ENCODE measurements at places on chromosomes 7 and 10. TPM values are rescaled to one million over a fixed set of nuclear protein-coding genes. Genes with fewer than 3 reads are reported as not detected.

NPFFR1 gene
- total RNA-seq = 0.06 TPM

GIMAP5 gene
- 17.0 TPM for total RNA-seq

LRRC4 gene
- total RNA-seq = 3.4 TPM

FERD3L gene
- total RNA-seq = not detected

EPHB4 gene
- 91.7 TPM for total RNA-seq

WNT8B gene
- 0.29 TPM for total RNA-seq

ZCWPW1 gene
- 2.0 TPM for total RNA-seq

FAM13C gene
- total RNA-seq = 16.3 TPM

NUTM2E gene
- 0.76 TPM for total RNA-seq

EN2 gene
- total RNA-seq = not detected

KLF14 gene
- total RNA-seq = 1.2 TPM

ITPRIP gene
- total RNA-seq = 40.2 TPM

DPCD gene
- total RNA-seq = 22.4 TPM

ARHGAP22 gene
- 1.3 TPM for total RNA-seq

LGI1 gene
- 3.6 TPM for total RNA-seq

GPR85 gene
- total RNA-seq = 1.5 TPM

SFTPA2 gene
- total RNA-seq = not detected

ATAD1 gene
- total RNA-seq = 33.1 TPM

FXYD4 gene
- total RNA-seq = 1.6 TPM

ACADSB gene
- total RNA-seq = 18.1 TPM

SLC26A5 gene
- not detected for total RNA-seq

GPR37 gene
- 3.2 TPM for total RNA-seq

GBX1 gene
- 0.64 TPM for total RNA-seq

NKX6-2 gene
- total RNA-seq = 0.06 TPM

NYAP1 gene
- total RNA-seq = 2.9 TPM

CFAP70 gene
- 5.7 TPM for total RNA-seq

SPDYE2B gene
- total RNA-seq = not detected

FFAR4 gene
- total RNA-seq = 0.23 TPM

PHKG1 gene
- total RNA-seq = 29.3 TPM

HSPA12A gene
- 26.6 TPM for total RNA-seq

FEZF1 gene
- not detected for total RNA-seq

Measured in metanephros (tissue), 2 donors.